ENCODE measurements at places on chromosomes 5 and 9. TPM values are rescaled to one million over a fixed set of nuclear protein-coding genes. Genes with fewer than 3 reads are reported as not detected.

DNA sequence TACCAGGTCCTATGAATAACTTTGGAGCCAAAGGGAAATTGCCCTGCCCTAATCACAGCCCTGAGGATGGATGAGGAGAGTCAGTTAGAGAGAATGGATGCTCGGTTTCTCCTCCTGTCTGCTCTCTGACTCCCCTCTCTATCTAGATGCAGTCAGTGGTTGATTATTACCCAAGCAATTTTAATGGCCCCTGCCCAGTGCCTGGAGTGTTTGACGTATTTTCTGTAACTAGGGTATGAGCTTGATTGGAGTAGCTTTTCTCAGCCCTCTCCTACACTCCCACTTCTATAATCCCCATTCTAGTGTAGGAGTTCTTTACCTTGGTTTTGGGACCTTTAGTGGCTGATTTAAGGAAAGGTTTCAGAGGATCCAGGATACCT lies 60.4 kb downstream of the DOCK2 start:
- H3K4me1 ChIP-seq, result no peaks in the 10 kb centered on the region
- no peak overlapping the region for H3K4me3 ChIP-seq
- no peak for DNase-seq
- H3K27ac ChIP-seq, result no peak overlapping the region
- H3K36me3 ChIP-seq, result peaks cover 37% of the 10 kb centered on the region

- no peaks in the 10 kb centered on the region for H3K27me3 ChIP-seq
- no peak overlapping the region for H3K4me3 ChIP-seq
- no peak for DNase-seq
- H3K4me1 ChIP-seq, result no peaks in the 10 kb centered on the region
These were observed 130.6 kb downstream of the FBXO38 start for GRCh38 chr5:148514344-148514743.

GRCh38 chr5:57937025-57937424 lies 454.4 kb upstream of the ACTBL2 start:
- no peaks in the 10 kb centered on the region for H3K27me3 ChIP-seq
- no peak overlapping the region for H3K27ac ChIP-seq
- DNase-seq, result no peak
- H3K4me1 ChIP-seq, result no peaks in the 10 kb centered on the region
- H3K36me3 ChIP-seq, result no peaks in the 10 kb centered on the region
- H3K4me3 ChIP-seq, result no peak overlapping the region

GRCh38 chr9:125380406-125380805 lies 118.8 kb downstream of the GAPVD1 start:
- no peaks in the 10 kb centered on the region for H3K4me1 ChIP-seq
- no peak overlapping the region for H3K27ac ChIP-seq
- no peak overlapping the region for H3K4me3 ChIP-seq
- H3K27me3 ChIP-seq, result peaks cover 9% of the 10 kb centered on the region

DNA sequence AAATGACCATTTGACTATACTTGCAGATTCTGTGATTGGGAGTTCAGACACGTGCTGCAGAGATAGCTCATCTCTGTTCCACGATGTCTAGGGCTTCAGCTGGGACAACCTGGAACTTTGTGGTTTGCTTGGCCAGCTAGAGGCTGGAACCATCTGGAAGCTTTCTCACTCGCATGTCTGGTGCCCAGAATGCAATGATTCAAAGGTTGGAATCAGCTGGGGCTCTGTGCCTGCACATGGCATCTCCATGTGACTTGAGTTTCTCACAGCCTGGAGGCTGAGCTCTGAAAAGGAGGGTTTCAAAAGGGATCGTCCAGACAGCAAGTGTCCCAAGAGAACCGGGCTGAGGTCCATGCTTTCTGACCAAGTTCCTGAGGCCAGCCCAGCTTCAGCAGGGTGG lies 465.2 kb downstream of the GADD45G start:
- no peak for DNase-seq
- H3K27me3 ChIP-seq, result no peaks in the 10 kb centered on the region
- H3K4me3 ChIP-seq, result no peak overlapping the region
- no peaks in the 10 kb centered on the region for H3K4me1 ChIP-seq
- no peak overlapping the region for H3K27ac ChIP-seq

- no peak overlapping the region for H3K4me3 ChIP-seq
- no peak for DNase-seq
- peaks cover 7% of the 10 kb centered on the region for H3K4me1 ChIP-seq
- H3K27me3 ChIP-seq, result no peaks in the 10 kb centered on the region
- H3K36me3 ChIP-seq, result no peaks in the 10 kb centered on the region
- no peak overlapping the region for H3K27ac ChIP-seq
These were observed 67.4 kb downstream of the CARTPT start for GRCh38 chr5:71786337-71787055.

DNA sequence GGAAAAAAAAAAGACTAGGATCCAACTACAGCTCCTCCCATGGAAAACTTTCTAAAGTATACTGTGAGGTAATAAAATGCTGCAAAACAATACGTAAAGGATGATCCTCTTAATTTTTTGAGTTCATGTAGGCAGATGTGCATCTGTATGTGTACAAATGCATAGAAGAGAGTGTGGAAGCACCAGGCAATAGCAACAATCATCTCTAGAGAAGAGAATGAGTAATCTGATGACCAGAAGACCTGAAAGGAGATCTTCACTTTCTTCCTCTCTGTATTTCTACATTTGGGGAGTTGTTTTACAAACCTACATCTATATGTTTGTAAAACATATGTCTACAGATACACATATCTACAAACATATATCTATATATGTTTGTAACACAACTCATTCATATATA lies 29.3 kb upstream of the SPDL1 start:
- no peaks in the 10 kb centered on the region for H3K4me1 ChIP-seq
- H3K27ac ChIP-seq, result no peak overlapping the region
- DNase-seq, result no peak
- no peaks in the 10 kb centered on the region for H3K36me3 ChIP-seq
- peaks cover 9% of the 10 kb centered on the region for H3K27me3 ChIP-seq

DNA sequence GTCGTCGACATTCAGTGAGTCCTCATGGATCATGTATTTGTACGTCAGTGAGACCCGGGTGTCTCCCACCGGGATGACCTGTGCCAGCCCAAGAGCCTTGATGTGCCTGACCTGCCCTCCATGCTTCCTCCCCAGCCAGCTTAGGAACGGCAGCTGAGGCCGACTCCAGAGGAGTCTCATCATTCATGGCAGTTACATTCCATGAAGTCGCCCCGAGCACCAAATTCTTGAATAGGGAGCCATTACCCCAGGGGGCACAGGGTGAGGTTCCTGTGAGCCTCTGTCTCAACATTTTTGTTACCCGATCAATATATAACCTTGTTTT lies 67.8 kb downstream of the ZNF354C start:
- no peak overlapping the region for H3K4me3 ChIP-seq
- no peaks in the 10 kb centered on the region for H3K27me3 ChIP-seq
- no peaks in the 10 kb centered on the region for H3K4me1 ChIP-seq
- no peaks in the 10 kb centered on the region for H3K36me3 ChIP-seq

DNA sequence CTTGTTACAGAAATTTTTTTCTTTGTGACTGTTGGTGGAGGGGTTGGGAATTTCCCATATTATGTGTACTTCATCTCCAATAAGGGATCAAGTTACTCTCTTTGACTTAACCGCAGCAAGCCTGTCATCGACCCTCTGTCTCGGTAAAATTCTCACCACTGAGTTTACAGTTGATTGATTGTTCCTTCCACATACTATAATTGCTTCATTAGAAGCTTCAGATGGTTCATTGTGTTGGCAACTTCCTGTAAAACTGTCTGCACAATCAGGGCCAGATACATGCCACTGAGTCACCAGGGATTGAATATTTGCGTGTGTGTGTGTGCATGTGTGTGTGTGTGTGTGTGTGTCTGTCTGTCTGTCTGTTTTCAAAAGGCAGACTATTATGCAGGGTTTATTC lies 176.6 kb downstream of the ZNF462 start:
- no peaks in the 10 kb centered on the region for H3K4me1 ChIP-seq
- no peaks in the 10 kb centered on the region for H3K36me3 ChIP-seq
- H3K27ac ChIP-seq, result no peak overlapping the region
- H3K4me3 ChIP-seq, result no peak overlapping the region
- no peaks in the 10 kb centered on the region for H3K27me3 ChIP-seq

DNA sequence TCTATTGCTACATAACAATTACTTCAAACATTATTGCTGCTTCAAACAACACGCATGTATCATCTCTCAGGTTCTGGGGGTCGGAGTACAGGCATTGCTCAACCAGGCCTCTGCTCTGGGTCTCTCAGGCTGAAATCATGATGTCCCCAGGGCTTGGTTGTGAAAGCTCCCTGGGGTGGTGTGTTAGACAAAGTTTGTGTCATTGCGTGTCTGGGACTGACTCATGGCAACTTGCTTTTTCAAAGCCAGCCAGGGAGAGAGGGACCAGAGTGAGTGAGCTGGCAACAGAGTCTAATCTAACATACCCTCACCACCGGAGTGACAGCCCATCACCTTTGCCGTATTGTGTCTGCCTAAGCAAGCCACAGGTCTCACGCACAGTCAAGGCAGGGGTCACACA lies 259.2 kb upstream of the NFIL3 start:
- H3K27me3 ChIP-seq, result peaks cover 9% of the 10 kb centered on the region
- no peak overlapping the region for H3K4me3 ChIP-seq
- no peaks in the 10 kb centered on the region for H3K36me3 ChIP-seq

- H3K36me3 ChIP-seq, result no peaks in the 10 kb centered on the region
- no peak overlapping the region for H3K4me3 ChIP-seq
- no peak for DNase-seq
These were observed 91.4 kb upstream of the FCN2 start for GRCh38 chr9:134789168-134789567.

- H3K4me3 ChIP-seq, result no peak overlapping the region
- H3K4me1 ChIP-seq, result no peaks in the 10 kb centered on the region
- H3K27ac ChIP-seq, result no peak overlapping the region
- no peak for DNase-seq
- H3K36me3 ChIP-seq, result no peaks in the 10 kb centered on the region
These were observed 93.1 kb upstream of the TLE1 start for GRCh38 chr9:81782313-81782995.

- peaks cover 58% of the 10 kb centered on the region for H3K4me1 ChIP-seq
- H3K27me3 ChIP-seq, result no peaks in the 10 kb centered on the region
- H3K36me3 ChIP-seq, result no peaks in the 10 kb centered on the region
- DNase-seq, result no peak
- no peak overlapping the region for H3K4me3 ChIP-seq
- H3K27ac ChIP-seq, result no peak overlapping the region
These were observed 3.3 kb upstream of the RALGDS start for GRCh38 chr9:133124123-133124906.

DNA sequence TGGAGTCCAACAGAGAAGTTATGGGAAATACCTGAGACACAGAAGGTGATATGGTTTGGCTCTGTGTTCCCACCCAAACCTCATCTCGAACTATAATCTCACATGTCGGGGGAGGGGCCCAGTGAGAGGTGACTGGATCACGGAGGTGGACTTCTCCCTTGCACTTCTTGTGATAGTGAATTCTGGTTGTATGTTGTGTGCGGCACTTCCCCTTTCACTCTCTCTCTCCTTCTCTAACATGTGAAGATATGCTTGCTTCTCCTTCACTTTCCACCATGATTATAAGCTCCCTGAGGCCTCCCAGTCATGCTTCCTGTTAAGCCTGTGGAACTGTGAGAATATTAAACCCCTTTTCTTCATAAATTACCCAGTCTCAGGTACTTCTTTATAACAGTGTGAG lies 96.1 kb downstream of the TMEM232 start:
- no peaks in the 10 kb centered on the region for H3K4me1 ChIP-seq
- no peaks in the 10 kb centered on the region for H3K27me3 ChIP-seq
- no peaks in the 10 kb centered on the region for H3K36me3 ChIP-seq
- no peak overlapping the region for H3K27ac ChIP-seq
- no peak overlapping the region for H3K4me3 ChIP-seq

- H3K4me1 ChIP-seq, result peaks cover 39% of the 10 kb centered on the region
- no peaks in the 10 kb centered on the region for H3K27me3 ChIP-seq
- H3K4me3 ChIP-seq, result no peak overlapping the region
- H3K27ac ChIP-seq, result no peak overlapping the region
- DNase-seq, result no peak
- H3K36me3 ChIP-seq, result no peaks in the 10 kb centered on the region
These were observed 662.2 kb upstream of the ZNF608 start for GRCh38 chr5:125408448-125409233.

GRCh38 chr5:121968910-121969607 lies 7.3 kb downstream of the SRFBP1 start:
- H3K27ac ChIP-seq, result peak overlapping the region; percentile 21
- no peaks in the 10 kb centered on the region for H3K36me3 ChIP-seq
- no peak overlapping the region for H3K4me3 ChIP-seq

DNA sequence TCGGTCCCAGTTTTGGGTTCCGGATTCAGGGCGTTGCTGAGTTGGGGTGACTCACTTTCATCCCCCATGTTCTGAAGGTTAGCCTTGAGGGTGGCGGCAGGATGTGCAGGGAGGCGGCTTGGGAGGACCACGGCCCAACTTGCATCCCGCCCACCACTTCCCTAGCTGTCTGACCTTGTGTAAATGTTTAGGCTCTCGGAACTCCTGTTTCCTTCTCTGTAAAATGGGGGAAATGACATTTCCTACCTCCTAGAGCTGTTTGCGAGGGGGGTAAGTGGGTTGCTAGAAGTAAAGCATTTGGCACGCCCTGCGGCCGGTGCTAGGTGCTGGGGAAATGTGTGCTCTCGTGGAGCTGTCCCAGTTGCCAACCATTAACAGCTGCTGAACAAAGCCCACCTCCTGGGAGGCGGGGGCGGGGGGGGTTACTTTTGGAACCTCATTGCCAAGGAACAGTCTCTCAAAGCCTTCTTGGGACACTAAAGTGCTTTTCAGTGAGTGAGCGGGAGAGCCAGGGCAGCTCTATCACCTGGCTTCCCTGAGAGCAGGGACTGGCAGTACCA lies 27.5 kb downstream of the PTGES2 start:
- peak overlapping the region; percentile 92 for H3K27ac ChIP-seq
- peak overlapping the region; percentile 68 for H3K4me3 ChIP-seq
- H3K36me3 ChIP-seq, result peaks cover 43% of the 10 kb centered on the region
- H3K4me1 ChIP-seq, result peaks cover 73% of the 10 kb centered on the region

DNA sequence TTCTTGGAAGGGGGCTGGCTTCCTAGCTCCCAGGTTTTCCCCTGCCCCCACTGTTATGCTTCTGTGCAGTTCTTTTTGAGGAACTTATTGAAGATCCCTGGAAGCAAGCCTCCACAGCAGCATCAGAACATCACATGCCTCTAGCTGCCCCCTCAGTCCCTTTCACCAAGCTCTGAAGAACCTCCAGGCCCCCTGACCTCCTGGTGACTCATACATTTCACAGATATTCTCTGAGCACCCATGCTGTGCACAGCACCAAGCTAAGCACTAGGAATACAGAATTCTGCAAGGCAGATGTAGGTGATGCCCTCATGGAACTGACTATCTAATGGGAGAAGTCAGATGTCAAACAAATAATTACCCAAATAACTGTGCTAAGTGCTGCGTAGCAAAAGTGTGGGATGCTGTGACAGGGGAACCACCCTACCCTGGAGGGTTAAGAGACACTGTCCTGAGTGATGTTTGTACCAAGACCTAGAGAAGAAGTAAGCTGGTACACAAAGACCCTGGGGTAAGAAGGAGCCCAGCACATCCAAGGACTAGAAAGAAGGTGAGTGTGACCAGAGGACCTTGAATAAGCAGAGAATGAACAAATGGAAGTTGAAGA lies 213.7 kb upstream of the NR4A3 start:
- no peaks in the 10 kb centered on the region for H3K36me3 ChIP-seq
- H3K27ac ChIP-seq, result no peak overlapping the region
- no peaks in the 10 kb centered on the region for H3K4me1 ChIP-seq
- H3K4me3 ChIP-seq, result no peak overlapping the region

The SAXO1 gene
- total RNA-seq, result 0.12 TPM

The WDR31 gene
- 2.6 TPM for total RNA-seq

The ANKDD1B gene
- total RNA-seq, result 3.7 TPM

The HTR1A gene
- not detected for total RNA-seq

The INSL4 gene
- not detected for total RNA-seq

The PPIC gene
- total RNA-seq, result 43.0 TPM

The FOXD4L4 gene
- total RNA-seq, result 0.23 TPM

The TAF11L5 gene
- total RNA-seq, result not detected

The CAVIN4 gene
- total RNA-seq, result 1.3 TPM

The GZMA gene
- total RNA-seq, result 8.8 TPM

The CCL27 gene
- not detected for total RNA-seq

The PRDM9 gene
- total RNA-seq, result not detected
